ENCODE measurements at places on chromosomes 6 and 20.

- DNase-seq, result no peak
Measured at GRCh38 chr6:90865513-90865912, 278.6 kb upstream of the MAP3K7 start.

GRCh38 chr20:1851396-1851795, 43.8 kb upstream of the SIRPA start:
- DNase-seq, result no peak

- DNase-seq, result no peak
Measured at GRCh38 chr20:63920226-63920625, 25.3 kb downstream of the DNAJC5 start.

- peak; percentile 89 for DNase-seq
Measured at GRCh38 chr6:44641344-44642031, 254.0 kb downstream of the CDC5L start.

- DNase-seq, result no peak
Measured at GRCh38 chr6:108942556-108943492, 94.6 kb downstream of the ARMC2 start.

- no peak for DNase-seq
Measured at GRCh38 chr6:170176898-170177771, 113.7 kb downstream of the DLL1 start.

DNA sequence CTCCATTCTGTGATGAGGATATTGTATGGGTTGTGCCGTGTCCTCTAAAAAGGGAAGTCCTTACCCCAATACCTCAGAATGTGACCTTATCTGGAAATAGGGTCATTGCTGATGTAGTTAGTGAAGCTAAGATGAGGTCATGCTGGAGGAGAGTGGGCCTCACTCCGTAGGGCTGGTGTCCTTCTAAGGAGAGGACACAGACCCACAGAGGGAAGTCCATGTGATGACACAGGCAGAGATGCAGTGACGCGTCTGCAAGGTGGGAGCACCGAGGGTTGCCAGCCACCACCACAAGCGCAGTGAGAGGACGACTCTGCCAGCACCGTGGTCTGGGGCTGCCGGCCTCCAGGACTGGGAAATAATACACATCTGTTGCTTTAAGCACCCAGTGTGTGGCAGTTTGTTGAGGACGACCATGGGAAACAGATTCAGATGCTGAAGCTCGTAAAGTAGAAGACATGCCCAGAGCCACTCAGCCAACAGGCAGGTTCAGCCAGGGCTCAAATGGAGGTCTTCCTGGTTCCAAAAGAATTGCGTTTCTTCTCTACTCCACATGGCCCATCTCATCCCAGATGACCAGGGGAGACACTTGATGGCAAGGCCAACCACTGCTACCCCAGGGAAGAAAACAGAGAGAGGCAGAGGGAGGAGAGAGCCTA, 59.2 kb upstream of the DUSP22 start:
- no peak for DNase-seq

DNA sequence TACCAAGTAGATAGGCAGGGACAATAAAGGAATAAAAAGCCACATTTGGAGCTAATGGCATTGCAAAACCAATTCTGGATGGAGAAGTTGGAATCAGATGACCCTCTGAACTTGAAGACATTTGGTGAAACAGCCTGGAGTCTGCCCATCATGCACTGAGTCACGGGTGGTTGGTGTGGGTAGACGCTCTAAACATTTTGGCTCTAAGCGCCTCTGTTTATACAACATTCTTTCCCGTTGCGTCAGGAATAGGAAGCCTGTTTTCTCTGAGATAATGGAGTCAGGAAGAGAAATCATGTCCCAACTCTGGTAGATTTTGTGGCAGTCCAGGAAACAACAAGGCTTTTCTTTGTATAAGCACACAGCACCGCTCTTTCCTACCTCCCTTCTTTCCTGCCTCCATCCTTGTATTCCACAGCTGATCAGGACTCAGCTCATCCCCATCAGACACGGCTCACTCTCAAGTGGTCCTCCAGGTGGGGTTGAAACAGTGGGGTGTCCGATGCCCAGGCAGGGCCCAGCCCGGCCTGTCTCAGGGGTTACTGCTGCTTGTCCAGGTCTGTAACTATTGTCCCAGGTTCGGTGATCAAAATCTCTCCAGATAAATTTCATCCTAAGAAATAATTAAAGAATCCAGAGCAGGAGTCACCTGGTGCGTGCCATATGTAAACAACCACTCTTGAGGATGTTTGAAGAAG, 12.1 kb upstream of the RAMACL start:
- peak; percentile 89 for DNase-seq

- DNase-seq, result peak; percentile 24
Measured at GRCh38 chr6:82248273-82248735, 760 bp upstream of the IBTK start.

GRCh38 chr20:10986586-10986985, 312.8 kb upstream of the JAG1 start:
- peak; percentile 70 for DNase-seq

GRCh38 chr6:163263196-163263595, 151.3 kb upstream of the QKI start:
- DNase-seq, result no peak

- DNase-seq, result no peak
Measured at GRCh38 chr6:5179917-5180316, 80.8 kb downstream of the LYRM4 start.

GRCh38 chr20:16395366-16395765, 177.9 kb downstream of the KIF16B start:
- DNase-seq, result no peak

DNA sequence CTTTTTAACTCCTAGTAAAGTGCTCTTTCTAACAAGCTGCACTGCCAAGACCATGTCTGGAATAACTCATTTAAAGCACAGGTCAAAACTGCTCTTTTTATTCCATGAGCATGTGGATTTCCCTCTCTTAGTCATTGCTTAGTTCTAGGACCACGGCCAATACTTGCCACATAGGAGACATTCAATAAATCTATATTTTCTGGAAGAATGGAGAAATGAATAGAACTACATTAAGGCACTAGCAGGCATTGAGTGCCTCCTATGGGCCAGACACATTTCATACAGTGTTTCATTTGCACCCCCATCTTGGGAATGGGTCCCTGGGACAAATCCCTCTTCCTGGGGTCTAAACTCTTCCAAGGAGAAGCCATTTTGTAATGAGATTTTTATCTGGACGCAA, 552.8 kb upstream of the CITED2 start:
- peak; percentile 96 for DNase-seq

GRCh38 chr20:49759266-49759950, 45.7 kb upstream of the B4GALT5 start:
- DNase-seq, result no peak

DNA sequence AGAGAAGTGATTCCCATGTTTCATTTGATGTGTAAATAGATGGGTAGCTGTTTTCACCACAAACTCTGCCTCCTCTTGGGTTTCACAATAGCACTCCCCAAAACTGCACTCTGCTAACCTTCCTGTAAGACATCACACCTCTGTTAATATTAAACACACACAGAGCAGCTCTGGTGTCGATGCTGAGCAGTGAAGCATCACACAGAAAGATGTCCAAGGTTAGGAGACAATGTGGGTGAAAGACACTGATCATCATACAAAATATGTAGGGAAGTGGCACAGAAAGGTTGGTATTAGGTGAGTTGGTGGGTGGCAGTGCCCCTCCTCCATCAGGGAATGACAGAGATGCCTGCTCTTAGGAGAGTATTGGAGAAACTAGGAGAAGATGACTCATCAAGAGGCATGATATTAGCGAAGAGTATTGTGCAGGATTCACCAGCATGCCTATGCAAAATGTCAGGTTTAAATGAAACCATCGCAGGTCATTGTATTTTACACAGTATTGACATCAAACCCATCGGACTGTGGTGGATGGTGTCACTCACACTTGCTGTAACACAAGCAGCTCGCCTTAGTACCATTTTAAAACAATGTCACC, 199.7 kb downstream of the TBXT start:
- no peak for DNase-seq

DNA sequence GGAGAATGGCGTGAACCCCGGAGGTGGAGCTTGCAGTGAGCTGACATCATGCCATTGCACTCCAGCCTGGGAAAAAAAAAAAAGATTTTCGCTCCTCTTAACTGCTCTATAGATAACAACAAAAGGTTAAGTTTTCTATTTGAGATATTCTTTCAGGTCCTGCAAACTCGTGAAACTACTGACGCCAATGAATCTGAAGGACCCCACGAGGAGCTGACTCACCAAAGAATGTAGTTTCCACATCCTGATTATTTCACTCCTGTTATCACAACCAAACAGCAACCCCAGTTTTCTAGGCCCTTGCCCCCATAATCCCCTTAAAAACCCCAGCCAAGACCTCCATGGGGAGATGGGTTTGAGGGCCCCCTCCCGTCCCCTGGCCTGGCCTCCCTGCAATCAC, 58.7 kb downstream of the OTOR start:
- DNase-seq, result peak; percentile 49

DNA sequence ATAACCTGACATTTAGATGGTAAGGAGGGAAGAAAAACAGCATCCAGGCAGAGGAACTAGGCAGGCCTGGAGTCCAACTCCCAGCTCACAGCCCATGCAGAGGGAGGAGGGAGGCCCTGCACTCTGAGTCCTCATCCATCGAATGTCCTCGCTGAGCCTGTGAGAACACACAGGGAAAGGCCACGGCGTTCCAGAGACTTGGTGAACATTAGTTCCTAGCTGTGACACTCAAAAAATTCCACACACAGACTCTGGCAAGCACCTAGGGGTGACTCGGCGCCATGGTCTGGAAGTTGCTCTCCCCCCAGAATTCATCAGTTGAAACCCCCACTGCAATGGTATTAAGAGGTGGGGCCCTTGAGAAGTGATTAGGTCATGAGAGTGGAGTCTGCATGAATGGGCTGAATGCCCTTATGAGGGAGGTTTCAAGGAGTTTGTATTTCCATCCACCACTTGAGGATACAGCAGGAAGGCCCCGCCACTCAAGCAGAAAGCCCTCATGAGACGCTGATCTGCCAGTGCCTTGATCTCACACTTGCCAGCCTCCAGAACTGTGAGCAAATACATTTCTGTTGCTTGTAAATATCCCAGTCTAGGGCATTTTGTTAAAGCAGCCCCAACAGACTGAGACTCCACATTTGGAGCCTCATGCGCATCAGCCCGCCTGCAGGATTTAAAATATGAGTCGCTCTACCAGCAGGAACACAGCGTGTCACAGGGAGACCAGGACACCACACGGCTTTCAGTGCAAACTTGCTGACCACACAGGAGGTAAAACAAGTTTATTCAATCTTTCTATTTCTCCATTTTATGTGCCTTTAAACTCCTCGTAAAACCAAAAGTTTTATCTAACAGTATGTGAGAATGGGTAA, 73.9 kb downstream of the WDR27 start:
- DNase-seq, result no peak

- DNase-seq, result no peak
Measured at GRCh38 chr6:49155316-49155715, 307.7 kb downstream of the MMUT start.

DNA sequence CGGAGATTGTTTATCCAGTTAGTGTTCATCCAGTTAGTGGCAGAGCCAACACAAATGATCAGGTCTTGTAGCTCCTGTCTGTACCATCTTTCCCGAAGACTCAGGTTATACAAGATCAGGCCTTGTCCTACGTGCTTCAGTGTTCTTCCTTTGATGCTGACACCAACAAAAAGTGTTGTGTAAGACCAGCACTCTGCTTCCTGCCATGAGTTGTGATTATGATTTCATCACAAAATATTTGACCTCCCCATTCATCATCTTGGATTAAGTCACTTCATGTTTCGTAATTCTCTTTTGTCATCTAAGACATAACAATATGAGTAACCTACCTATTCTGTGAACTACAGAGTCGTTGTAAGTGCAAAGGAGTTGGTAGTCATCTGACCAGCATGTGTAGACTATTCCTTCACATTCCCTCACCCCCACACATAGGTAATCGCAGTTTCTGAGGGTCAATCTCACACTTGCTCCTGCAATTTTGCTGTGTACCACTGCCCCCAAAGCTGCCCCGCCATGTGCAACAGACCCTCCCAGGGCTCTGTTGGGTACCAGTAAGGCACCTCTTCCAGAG, 135.6 kb upstream of the SLC22A23 start:
- DNase-seq, result peak; percentile 94

GRCh38 chr20:37305079-37305478, 15.6 kb downstream of the MANBAL start:
- no peak for DNase-seq

GRCh38 chr6:41426888-41427641, 91.7 kb downstream of the NCR2 start:
- no peak for DNase-seq

DNA sequence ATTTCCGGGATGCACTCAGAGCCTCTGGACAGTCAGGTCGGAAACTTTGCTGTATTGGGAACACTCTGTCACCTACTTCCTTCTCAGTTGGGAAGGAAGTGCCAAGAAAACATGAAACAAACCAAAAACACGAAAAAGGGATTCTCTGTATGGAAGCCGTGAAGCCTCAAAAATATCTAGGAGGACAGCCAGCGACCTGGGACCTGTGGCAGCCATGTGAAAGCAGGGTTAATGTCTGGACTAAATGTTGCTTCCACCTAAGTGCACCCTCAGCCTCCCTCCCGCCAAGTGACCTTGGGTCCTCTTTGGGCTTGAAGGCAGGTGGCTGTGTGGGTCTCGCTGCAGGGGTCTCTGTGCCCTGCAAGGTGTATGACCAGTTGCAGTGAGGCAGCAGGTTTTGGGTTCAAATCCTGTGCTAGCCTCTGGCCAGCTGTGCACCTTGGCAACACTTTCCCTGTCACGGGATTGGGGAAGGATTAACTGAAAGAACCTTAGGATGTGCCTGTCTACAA, 851 bp downstream of the MAVS start:
- peak; percentile 10 for DNase-seq

GRCh38 chr6:3311826-3312225, 53.1 kb downstream of the PSMG4 start:
- DNase-seq, result no peak

GRCh38 chr6:110852773-110853172, 21.8 kb upstream of the AMD1 start:
- DNase-seq, result no peak

GRCh38 chr20:40493071-40493470, 196.0 kb downstream of the MAFB start:
- DNase-seq, result peak; percentile 46

DNA sequence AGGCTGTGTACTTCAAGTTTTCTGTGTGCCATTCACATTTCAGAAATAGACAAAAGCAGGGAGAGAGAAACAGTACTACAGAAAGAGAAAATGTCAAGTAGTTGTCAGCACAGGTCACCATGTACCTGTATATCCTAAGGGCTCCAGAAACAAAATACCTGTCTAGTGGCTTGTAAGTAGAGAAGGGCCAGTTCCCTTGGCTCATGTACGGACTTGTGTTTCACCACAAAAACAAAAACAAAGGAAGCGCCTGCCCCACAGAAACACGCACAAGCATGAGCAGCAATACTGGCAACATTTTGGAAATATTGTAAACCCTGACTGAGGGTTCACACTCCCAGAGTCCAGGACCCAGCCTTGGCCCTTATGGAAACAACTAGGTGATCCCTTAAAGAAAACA, 44.3 kb downstream of the CNKSR3 start:
- DNase-seq, result no peak

- DNase-seq, result no peak
Measured at GRCh38 chr20:55928266-55928665, 77.1 kb downstream of the CBLN4 start.

GRCh38 chr6:31158863-31159855, 770 bp downstream of the TCF19 start:
- DNase-seq, result no peak

GRCh38 chr6:111607279-111607678, 1.6 kb upstream of the TRAF3IP2 start:
- no peak for DNase-seq

- peak; percentile 21 for DNase-seq
Measured at GRCh38 chr6:129133770-129134192, 250.8 kb downstream of the LAMA2 start.

GRCh38 chr6:118985123-118985830, 50.3 kb upstream of the MCM9 start:
- no peak for DNase-seq

GRCh38 chr6:141151710-141152417, 980.9 kb upstream of the GJE1 start:
- no peak for DNase-seq

All from fibroblast of upper back skin (primary cell).